ENCODE measurements at places on chromosomes 12 and 14.
A peak's percentile ranks its signal among the peaks of the same experiment; 100 is the strongest.

GRCh38 chr14:68409387-68409786 lies 383.5 kb downstream of the ZFP36L1 start:
- H3K27ac ChIP-seq, result no peak overlapping the region
- no peaks in the 10 kb centered on the region for H3K36me3 ChIP-seq
- no peak overlapping the region for H3K4me3 ChIP-seq
- no peak for DNase-seq
- H3K4me1 ChIP-seq, result peaks cover 17% of the 10 kb centered on the region
- H3K27me3 ChIP-seq, result no peaks in the 10 kb centered on the region

DNA sequence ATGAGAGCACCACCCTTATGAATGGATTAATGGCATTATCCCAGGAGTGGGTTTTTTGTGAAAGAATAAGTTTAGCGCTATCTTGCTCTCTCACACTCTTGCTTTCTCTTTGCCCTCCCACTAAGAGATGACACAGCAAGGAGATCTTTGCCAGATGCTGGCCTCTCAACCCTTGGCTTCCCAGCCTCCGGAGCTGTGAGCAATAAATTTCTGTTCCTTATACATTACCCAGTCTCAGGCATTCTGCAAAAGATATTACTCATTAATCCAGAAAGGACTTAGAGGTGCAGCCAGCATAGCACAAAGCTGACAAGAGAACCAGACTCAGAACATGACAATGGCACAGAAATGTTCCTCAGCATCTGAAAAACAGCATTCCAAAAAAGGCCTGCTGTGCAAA lies 190.6 kb downstream of the ITPR2 start:
- H3K36me3 ChIP-seq, result no peaks in the 10 kb centered on the region
- peak; percentile 39 for DNase-seq
- H3K4me1 ChIP-seq, result peaks cover 2% of the 10 kb centered on the region
- H3K27ac ChIP-seq, result no peak overlapping the region
- H3K27me3 ChIP-seq, result no peaks in the 10 kb centered on the region
- H3K4me3 ChIP-seq, result no peak overlapping the region

- H3K4me1 ChIP-seq, result peaks cover 6% of the 10 kb centered on the region
- no peak for DNase-seq
- H3K36me3 ChIP-seq, result peaks cover 28% of the 10 kb centered on the region
- no peaks in the 10 kb centered on the region for H3K27me3 ChIP-seq
- no peak overlapping the region for H3K4me3 ChIP-seq
Observed at GRCh38 chr12:109938947-109939346, 38.9 kb downstream of the TCHP start.

- no peaks in the 10 kb centered on the region for H3K36me3 ChIP-seq
- no peak overlapping the region for H3K27ac ChIP-seq
- no peak overlapping the region for H3K4me3 ChIP-seq
- no peaks in the 10 kb centered on the region for H3K4me1 ChIP-seq
Observed at GRCh38 chr12:112847708-112848337, 56.3 kb downstream of the RPH3A start.

- no peaks in the 10 kb centered on the region for H3K4me1 ChIP-seq
- DNase-seq, result no peak
- H3K4me3 ChIP-seq, result no peak overlapping the region
- H3K36me3 ChIP-seq, result no peaks in the 10 kb centered on the region
- H3K27me3 ChIP-seq, result no peaks in the 10 kb centered on the region
Observed at GRCh38 chr12:14860490-14860889, 17.2 kb upstream of the ART4 start.

- no peak overlapping the region for H3K4me3 ChIP-seq
- no peak overlapping the region for H3K27ac ChIP-seq
- peak; percentile 19 for DNase-seq
- H3K36me3 ChIP-seq, result no peaks in the 10 kb centered on the region
Observed at GRCh38 chr12:3882896-3883564, 9.8 kb upstream of the PARP11 start.

DNA sequence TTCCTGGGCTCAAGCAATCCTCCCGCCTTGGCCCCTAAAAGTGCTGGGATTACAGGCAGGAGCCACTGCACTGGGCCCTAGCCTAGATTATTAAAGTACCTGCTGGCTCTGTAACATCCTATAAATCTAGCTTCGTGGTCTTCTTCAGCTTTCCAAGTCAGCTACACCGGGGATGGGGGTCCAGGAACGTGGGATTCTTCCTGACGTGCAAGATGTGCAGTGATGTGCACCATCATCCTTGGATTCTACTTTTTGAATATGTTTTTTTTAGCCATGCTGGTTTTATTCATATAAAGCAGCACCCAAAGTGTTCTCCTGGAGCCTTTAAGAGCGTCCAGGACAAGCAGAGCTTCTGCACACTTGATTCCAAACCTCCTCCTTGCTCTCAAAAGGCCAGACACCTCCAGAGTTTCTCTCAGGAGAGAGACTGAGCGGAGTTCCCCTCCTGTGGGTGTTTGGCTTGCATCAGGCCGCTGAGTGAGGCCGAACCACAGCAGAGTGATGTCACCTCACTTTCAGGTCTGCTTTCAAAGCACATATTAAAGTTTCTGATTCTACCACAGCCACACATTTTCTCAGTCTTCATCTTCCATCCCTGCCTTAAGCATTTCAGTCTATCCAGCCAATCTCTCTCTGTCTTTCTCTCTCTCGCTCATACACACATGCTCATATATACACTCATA lies 33.4 kb downstream of the VCPKMT start:
- peak; percentile 86 for DNase-seq
- H3K4me1 ChIP-seq, result peaks cover 13% of the 10 kb centered on the region
- no peak overlapping the region for H3K4me3 ChIP-seq

- H3K4me3 ChIP-seq, result no peak overlapping the region
- H3K27ac ChIP-seq, result no peak overlapping the region
- DNase-seq, result no peak
- no peaks in the 10 kb centered on the region for H3K4me1 ChIP-seq
Observed at GRCh38 chr14:28340816-28341215, 425.8 kb upstream of the FOXG1 start.

- peaks cover 4% of the 10 kb centered on the region for H3K4me1 ChIP-seq
- peak; percentile 5 for DNase-seq
- H3K4me3 ChIP-seq, result peak overlapping the region; percentile 82
Observed at GRCh38 chr14:45252366-45253069, 484 bp downstream of the MIS18BP1 start.

- DNase-seq, result no peak
- no peak overlapping the region for H3K4me3 ChIP-seq
- peak overlapping the region; percentile 41 for H3K27ac ChIP-seq
- no peaks in the 10 kb centered on the region for H3K36me3 ChIP-seq
- H3K27me3 ChIP-seq, result no peaks in the 10 kb centered on the region
Observed at GRCh38 chr12:75528692-75529091, 17.3 kb upstream of the KRR1 start.

DNA sequence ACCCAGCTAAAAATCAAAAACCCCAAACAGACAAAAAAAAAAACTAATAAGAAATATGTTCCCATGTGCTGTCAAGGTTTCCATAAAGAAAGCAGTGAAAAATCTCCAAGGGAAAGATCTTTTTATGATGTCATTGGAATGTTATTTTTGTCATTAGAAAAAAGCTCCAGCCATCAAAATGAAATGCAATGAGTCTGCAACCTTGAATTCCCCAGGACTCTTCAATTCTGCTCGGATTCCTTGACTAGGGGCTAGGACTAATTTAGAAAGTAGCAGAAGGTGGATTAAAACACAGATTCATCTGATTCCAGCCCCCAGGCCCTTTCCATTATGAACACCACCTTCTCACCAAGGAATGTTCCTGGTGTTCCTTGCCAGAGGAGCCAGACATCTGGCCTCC lies 6.0 kb upstream of the PCNX1 start:
- H3K4me1 ChIP-seq, result peaks cover 23% of the 10 kb centered on the region
- H3K4me3 ChIP-seq, result no peak overlapping the region
- DNase-seq, result peak; percentile 66
- no peaks in the 10 kb centered on the region for H3K36me3 ChIP-seq

DNA sequence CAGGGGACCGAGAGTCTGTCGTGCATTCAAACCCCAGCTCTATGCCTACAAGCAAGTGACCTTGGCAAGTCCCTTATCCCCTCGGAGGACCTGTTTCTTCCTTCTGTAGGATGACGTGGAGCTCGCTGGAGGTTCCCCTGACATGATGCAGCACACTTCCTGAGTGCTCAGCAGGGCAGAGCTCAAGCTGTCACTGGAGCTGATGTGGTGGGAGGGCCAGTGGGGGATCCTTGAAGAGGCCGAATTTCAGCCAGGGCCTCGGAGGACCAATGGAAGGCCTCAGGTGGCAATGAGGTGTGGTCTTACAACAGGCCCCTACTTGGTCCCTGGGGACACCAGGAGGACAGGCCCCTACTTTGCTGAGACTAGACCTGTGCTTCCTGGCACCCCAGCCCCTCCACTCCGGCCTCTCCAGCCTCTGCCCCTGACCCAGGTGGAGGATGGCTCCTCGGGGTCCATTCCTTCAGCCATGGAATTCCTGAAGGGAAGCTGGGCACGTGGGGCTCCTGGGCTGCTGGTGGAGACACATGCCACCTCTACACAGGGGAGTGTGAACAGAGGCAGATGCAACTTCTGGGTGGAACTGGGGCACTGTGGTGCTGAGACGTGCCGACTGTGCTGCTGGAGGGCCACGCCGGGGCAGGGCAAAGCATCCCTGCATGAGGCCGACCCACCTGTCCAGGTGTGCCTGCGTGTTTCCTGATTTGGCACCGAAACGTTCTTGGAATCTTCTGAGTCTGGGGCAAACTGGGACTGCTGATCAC lies 18.7 kb upstream of the KIF26A start:
- no peaks in the 10 kb centered on the region for H3K36me3 ChIP-seq
- H3K27me3 ChIP-seq, result peaks cover 17% of the 10 kb centered on the region
- no peak overlapping the region for H3K4me3 ChIP-seq
- H3K4me1 ChIP-seq, result no peaks in the 10 kb centered on the region
- DNase-seq, result no peak
- H3K27ac ChIP-seq, result no peak overlapping the region

DNA sequence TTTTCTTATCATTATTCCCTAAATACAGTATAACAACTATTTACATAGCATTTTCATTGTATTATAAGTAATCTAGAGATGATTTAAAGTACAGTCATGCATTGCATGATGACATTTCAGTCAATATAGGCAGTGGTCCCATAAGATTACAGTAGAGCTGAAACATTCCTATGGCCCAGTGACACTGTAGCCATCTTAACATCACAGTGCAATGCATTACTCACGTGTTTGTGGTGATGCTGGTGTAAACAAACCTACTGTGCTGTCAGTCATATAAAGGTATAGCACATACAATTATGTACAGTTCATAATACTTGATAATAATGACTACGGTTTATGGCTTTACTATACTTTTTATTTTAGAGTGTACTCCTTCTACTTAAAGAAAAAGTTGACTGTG lies 13.3 kb downstream of the LLPH start:
- no peaks in the 10 kb centered on the region for H3K4me1 ChIP-seq
- DNase-seq, result no peak
- H3K36me3 ChIP-seq, result peaks cover 4% of the 10 kb centered on the region
- H3K4me3 ChIP-seq, result no peak overlapping the region
- H3K27me3 ChIP-seq, result no peaks in the 10 kb centered on the region

DNA sequence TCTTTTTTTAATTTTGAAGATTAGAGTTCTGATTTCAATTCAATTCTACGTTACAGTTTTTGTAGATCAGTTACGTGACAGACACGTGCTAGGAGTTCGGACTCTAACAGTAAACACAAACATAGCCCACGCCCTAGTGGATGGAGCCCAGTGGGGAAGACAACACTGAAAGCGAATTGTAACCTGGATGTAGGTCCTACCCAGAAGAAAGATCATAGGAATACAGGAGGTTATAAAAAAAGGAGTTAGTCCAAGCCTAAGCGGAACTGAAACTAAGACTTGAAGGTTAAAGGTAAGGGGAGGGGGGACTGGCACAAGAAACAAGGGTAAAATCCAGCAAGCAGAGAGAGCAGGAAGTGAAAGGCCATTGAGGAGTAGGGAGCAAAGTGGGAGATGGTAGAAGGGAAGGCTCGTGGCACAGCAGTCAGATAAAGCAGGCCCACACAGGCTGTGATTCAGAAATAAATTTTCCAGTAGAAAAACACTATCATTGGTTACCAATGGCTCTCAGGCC lies 15.7 kb upstream of the CRY1 start:
- no peaks in the 10 kb centered on the region for H3K4me1 ChIP-seq
- no peaks in the 10 kb centered on the region for H3K36me3 ChIP-seq
- no peak overlapping the region for H3K4me3 ChIP-seq
- DNase-seq, result no peak
- peaks cover 22% of the 10 kb centered on the region for H3K27me3 ChIP-seq

DNA sequence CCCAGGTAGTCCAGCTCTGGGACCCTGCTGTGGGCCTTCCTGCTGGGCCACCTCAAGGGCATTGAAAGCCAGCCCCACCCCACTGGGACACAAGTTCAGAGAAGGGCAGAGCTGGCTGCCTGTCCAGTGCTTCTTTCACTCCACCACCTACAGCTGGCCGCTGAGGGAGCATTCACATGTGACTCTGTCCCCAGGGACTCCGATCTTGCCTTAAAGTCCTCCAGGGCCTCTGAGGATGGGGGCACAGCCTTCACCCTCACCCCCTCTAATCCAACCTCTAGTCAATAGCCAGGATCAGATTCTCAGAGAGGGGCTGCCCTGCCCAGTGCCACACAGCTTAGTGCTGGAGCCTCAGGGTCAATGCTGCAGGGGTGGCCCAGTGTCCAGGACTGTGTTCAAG lies 5.0 kb upstream of the CYP46A1 start:
- no peaks in the 10 kb centered on the region for H3K36me3 ChIP-seq
- H3K4me1 ChIP-seq, result peaks cover 6% of the 10 kb centered on the region
- no peak for DNase-seq

- H3K4me3 ChIP-seq, result no peak overlapping the region
- no peak overlapping the region for H3K27ac ChIP-seq
- H3K36me3 ChIP-seq, result no peaks in the 10 kb centered on the region
- H3K27me3 ChIP-seq, result no peaks in the 10 kb centered on the region
- DNase-seq, result peak; percentile 36
Observed at GRCh38 chr12:76144245-76144549, 59.7 kb upstream of the NAP1L1 start.

GRCh38 chr12:97548931-97549330 lies 86.3 kb downstream of the RMST start:
- no peaks in the 10 kb centered on the region for H3K27me3 ChIP-seq
- no peaks in the 10 kb centered on the region for H3K36me3 ChIP-seq
- no peak for DNase-seq
- H3K27ac ChIP-seq, result no peak overlapping the region
- no peaks in the 10 kb centered on the region for H3K4me1 ChIP-seq

GRCh38 chr14:32514236-32514635 lies 185.1 kb downstream of the AKAP6 start:
- peaks cover 2% of the 10 kb centered on the region for H3K27me3 ChIP-seq
- no peaks in the 10 kb centered on the region for H3K36me3 ChIP-seq
- no peak overlapping the region for H3K27ac ChIP-seq
- peaks cover 9% of the 10 kb centered on the region for H3K4me1 ChIP-seq
- no peak overlapping the region for H3K4me3 ChIP-seq
- DNase-seq, result peak; percentile 4

- no peak for DNase-seq
- H3K27me3 ChIP-seq, result no peaks in the 10 kb centered on the region
- H3K4me1 ChIP-seq, result no peaks in the 10 kb centered on the region
- no peak overlapping the region for H3K4me3 ChIP-seq
- H3K36me3 ChIP-seq, result no peaks in the 10 kb centered on the region
- no peak overlapping the region for H3K27ac ChIP-seq
Observed at GRCh38 chr14:85597701-85598100, 67.8 kb downstream of the FLRT2 start.

Measured in IMR-90 (cell line).